ENCODE measurements at places on chromosomes 6 and 20. TPM values are rescaled to one million over a fixed set of nuclear protein-coding genes. Genes with fewer than 3 reads are reported as not detected.

The LBP gene
- total RNA-seq, result not detected

The TP53TG5 gene
- not detected for total RNA-seq

DNA sequence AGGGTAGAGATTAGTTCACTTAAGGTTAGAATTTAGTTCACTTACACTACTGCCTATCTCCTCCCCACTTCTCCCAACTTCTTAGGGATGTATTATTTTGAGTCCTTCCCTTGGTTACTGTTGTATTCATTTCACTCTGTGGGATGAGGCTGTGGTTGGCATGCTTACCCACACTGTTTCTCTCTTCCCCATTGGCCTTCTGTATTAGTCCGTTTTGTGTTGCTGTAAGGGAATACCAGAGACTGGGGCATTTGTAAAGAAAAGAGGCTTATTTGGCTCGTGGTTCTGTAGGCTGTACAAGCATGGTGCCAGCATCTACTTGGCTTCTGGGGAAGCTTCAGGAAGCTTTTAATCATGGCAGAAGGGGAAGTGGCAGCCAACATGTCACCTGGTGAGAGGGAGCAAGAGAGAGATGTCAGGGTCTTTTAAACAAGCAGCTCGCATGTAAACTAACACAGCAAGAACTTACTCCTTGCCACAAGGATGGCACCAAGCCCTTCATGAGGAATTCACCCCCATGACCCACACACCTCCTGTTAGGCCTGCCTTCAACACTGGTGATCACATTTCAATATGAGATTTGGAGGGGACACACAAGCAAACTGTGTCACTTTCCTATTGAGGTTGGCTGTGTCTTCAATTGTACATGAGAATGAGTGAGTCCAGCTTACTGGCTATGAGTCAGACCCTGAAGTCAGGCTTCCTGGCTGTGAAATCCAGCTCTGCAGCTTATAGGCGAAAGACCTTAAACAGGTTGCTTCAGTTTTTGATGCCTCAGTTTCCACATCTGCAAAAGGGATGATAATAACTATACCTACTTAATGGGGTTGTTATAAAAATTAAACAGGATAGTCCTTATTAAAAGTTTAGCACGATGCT is 53.3 kb downstream of the SYNDIG1 start:
- H3K4me3 ChIP-seq, result no peak overlapping the region
- no peaks in the 10 kb centered on the region for H3K36me3 ChIP-seq
- DNase-seq, result no peak

DNA sequence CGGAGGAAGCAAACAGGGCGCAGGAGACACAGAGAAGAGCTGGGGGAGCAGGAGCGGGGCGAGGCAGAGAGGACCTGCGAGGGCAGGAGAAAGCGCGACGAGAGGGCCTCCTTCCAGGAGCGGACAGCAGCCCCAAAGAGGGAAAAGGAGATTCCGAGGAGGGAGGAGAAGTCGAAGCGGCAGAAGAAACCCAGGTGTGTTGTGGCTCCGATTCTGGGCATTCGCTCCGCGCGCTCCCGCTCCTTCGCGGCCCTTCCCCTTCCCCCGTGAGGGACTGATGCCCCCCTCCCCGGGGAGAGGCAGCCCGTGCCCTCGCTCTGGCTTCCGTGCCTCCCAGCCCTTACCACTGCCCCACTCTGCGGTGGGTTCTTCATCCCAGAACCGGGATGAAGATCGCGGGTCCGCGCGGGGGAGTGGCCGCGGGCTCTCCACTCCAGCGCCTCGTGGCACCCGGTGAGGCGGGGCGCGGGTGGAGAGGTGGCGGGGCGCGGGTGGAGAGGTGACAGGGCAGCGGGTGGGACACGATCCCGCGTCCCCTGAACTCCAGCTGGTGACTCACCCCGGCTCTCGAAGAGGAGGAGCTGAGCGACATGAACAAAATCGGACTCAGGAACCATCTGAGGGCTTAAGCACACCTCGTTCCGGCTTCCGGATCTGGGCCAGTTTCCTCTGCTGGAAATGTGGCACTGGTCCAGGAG is 22.4 kb downstream of the TMC2 start:
- DNase-seq, result no peak
- H3K4me1 ChIP-seq, result peaks cover 9% of the 10 kb centered on the region
- no peak overlapping the region for H3K4me3 ChIP-seq
- no peaks in the 10 kb centered on the region for H3K27me3 ChIP-seq
- H3K36me3 ChIP-seq, result no peaks in the 10 kb centered on the region
- no peak overlapping the region for H3K27ac ChIP-seq

The CCDC170 gene
- total RNA-seq, result 1.6 TPM

The CRIP3 gene
- 6.1 TPM for total RNA-seq

- no peaks in the 10 kb centered on the region for H3K27me3 ChIP-seq
- no peak overlapping the region for H3K27ac ChIP-seq
- no peaks in the 10 kb centered on the region for H3K36me3 ChIP-seq
Observed at GRCh38 chr6:47064274-47064673, 22.1 kb upstream of the ADGRF1 start.

GRCh38 chr6:102114402-102114801 is 720.9 kb downstream of the GRIK2 start:
- DNase-seq, result no peak
- H3K4me1 ChIP-seq, result no peaks in the 10 kb centered on the region
- H3K4me3 ChIP-seq, result no peak overlapping the region
- H3K36me3 ChIP-seq, result no peaks in the 10 kb centered on the region
- no peak overlapping the region for H3K27ac ChIP-seq

GRCh38 chr6:18326980-18327379 is 60.2 kb upstream of the RNF144B start:
- H3K27me3 ChIP-seq, result no peaks in the 10 kb centered on the region
- H3K4me3 ChIP-seq, result no peak overlapping the region
- H3K27ac ChIP-seq, result no peak overlapping the region
- H3K4me1 ChIP-seq, result peaks cover 9% of the 10 kb centered on the region
- no peak for DNase-seq

DNA sequence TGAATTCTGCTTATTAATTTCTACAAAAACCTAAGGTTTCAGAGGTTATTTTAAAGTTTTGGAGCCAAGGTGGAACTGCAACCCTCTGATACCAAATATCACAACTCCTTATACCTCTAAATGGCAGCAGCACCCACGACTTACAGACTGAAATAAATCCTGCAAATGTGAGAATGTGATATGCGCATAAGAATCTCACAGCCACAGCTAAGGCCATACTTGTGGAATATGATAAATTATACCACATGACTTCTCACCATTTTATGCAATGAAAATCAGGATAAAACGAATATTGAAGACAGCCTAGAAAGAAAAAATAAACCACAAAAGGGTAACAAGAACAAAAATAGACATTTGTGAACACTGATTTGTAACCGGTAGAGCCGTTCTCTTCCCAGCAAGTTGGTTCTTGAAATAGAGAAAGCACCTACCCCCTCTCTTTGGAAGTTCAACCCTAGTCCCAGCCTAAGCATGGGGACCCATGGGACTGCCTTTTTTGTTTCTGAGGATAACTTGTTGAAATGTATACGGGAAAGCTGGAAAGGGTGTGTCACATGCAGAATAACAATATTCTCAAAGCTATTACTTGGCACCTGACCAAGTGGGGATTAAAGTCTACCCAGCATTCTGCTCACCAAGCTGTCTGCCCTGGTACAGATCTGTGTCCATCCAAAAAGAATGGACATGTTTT is 47.1 kb upstream of the MCM9 start:
- no peak overlapping the region for H3K27ac ChIP-seq
- H3K36me3 ChIP-seq, result no peaks in the 10 kb centered on the region
- no peaks in the 10 kb centered on the region for H3K4me1 ChIP-seq
- no peak overlapping the region for H3K4me3 ChIP-seq
- DNase-seq, result no peak

- peak overlapping the region; percentile 69 for H3K27ac ChIP-seq
- peaks cover 50% of the 10 kb centered on the region for H3K36me3 ChIP-seq
- DNase-seq, result no peak
- H3K27me3 ChIP-seq, result no peaks in the 10 kb centered on the region
- no peak overlapping the region for H3K4me3 ChIP-seq
Observed at GRCh38 chr20:36549628-36549941, 8.3 kb downstream of the MYL9 start.

GRCh38 chr6:148947621-148948444 is 201.0 kb downstream of the UST start:
- H3K4me3 ChIP-seq, result no peak overlapping the region
- no peaks in the 10 kb centered on the region for H3K36me3 ChIP-seq
- H3K4me1 ChIP-seq, result no peaks in the 10 kb centered on the region
- no peaks in the 10 kb centered on the region for H3K27me3 ChIP-seq

The OR2B6 gene
- total RNA-seq, result not detected

DNA sequence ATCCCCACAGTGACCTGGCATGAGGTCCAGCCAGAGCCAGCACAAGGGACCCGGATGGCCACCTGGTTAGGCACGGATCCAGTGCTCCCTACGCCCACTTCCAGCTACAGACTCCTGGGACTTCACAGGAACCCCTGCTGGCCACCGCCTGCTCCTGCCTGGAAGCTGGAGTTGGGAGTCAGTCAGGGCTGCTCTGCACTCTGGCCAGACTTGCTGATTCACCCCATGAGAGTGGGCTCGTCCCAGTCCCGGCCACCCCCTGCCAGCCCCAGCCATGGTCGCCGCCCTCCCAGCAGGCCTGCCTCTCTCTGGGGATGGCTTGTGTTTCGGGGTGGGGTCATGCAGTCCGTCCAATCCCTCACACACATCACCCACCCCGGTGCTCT is 125.8 kb downstream of the DLL1 start:
- H3K27me3 ChIP-seq, result no peaks in the 10 kb centered on the region
- no peak overlapping the region for H3K27ac ChIP-seq
- H3K36me3 ChIP-seq, result no peaks in the 10 kb centered on the region
- H3K4me3 ChIP-seq, result no peak overlapping the region
- no peaks in the 10 kb centered on the region for H3K4me1 ChIP-seq

- no peaks in the 10 kb centered on the region for H3K4me1 ChIP-seq
- H3K27me3 ChIP-seq, result no peaks in the 10 kb centered on the region
- no peaks in the 10 kb centered on the region for H3K36me3 ChIP-seq
- peak; percentile 8 for DNase-seq
Observed at GRCh38 chr6:130965656-130966055, 97.4 kb downstream of the EPB41L2 start.

- no peaks in the 10 kb centered on the region for H3K36me3 ChIP-seq
- no peaks in the 10 kb centered on the region for H3K4me1 ChIP-seq
- no peak for DNase-seq
- H3K4me3 ChIP-seq, result no peak overlapping the region
- H3K27ac ChIP-seq, result no peak overlapping the region
- no peaks in the 10 kb centered on the region for H3K27me3 ChIP-seq
Observed at GRCh38 chr6:126188279-126188909, 151.5 kb upstream of the CENPW start.

The SLC35D3 gene
- total RNA-seq, result not detected

DNA sequence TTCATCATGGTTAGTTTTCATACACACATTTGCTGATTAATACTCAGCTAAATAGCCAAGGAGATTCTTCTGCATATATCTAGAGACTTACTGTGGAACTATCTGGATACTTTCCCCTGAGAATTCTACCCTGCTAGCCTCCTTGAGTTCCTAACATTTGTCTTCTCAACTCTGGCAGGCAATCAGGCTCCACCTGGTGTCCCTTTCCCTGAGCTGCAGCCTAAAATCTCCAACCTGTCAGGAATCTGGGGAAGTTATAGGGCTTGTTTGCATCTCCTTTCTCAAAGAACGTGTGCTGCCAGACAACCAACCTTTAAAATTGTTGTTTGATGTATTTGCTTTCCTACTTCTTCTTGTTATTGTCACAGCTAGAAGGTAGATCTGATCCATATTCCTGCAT is 73.4 kb downstream of the FUT9 start:
- no peaks in the 10 kb centered on the region for H3K36me3 ChIP-seq
- H3K27ac ChIP-seq, result no peak overlapping the region
- no peak overlapping the region for H3K4me3 ChIP-seq

All from tibial nerve (tissue), 4 donors.